ENCODE measurements at places on chromosomes 3 and 15.
A peak's percentile ranks its signal among the peaks of the same experiment; 100 is the strongest.

- no peak for DNase-seq
These were observed 62.9 kb downstream of the HMCES start for GRCh38 chr3:129341331-129342141.

DNA sequence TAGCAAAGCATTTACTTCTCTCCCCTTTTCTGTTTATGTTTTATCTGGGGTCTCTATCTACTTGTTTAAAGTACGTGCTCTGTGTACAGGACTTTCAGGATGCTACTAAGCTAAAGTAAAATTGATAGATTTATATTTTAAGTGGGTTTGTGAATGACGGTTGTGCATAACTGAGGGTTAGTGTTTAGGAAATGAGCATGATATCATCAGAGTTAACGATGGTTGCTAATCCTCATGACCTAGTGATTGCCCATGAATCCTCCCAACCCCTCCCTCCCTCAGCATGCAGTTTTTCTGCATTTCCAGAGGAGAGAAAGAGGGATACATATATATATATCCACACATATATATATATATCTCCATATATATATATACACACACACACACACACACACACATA, 957.2 kb downstream of the TUSC7 start:
- DNase-seq, result no peak

- DNase-seq, result no peak
These were observed 3.4 kb upstream of the LRRIQ4 start for GRCh38 chr3:169809230-169809795.

DNA sequence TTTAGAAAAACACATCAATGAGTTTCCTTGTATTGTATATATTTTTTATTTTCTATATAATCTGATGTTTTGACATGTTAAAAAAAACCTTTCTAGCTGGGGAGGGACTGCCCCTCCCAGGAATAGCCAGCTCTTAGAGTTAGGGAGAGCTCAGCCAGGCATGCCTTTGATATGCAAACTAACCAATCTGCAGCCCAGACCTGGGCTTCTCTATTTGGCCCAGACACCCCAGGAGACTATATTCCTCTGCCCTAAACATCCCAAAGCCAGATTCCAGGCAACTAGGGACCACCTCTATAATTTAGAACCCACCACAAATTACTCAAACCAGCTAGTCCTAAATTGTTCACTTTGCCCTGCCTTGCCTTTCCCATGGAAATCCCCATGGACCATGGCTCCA, 390.9 kb upstream of the ADAMTS9 start:
- DNase-seq, result peak; percentile 44

DNA sequence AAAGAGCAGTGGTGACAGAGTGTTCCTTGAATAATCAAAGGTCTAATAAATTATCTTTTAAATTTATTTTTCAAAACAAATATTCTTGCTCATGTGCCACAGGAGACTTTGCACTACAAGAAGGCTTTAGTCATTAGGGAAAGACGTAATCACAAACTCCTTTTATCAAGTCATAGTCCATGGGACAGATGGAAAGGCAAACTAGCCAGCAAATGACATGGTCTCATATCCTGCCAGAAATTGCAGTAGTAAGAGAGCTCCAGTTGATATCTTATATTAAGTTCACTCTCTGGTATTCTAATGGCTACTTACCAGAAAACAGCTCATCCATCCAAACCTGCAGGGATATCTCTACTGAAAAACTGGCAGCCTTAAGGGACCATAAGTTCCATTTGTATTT, 225.0 kb upstream of the TP63 start:
- DNase-seq, result no peak

DNA sequence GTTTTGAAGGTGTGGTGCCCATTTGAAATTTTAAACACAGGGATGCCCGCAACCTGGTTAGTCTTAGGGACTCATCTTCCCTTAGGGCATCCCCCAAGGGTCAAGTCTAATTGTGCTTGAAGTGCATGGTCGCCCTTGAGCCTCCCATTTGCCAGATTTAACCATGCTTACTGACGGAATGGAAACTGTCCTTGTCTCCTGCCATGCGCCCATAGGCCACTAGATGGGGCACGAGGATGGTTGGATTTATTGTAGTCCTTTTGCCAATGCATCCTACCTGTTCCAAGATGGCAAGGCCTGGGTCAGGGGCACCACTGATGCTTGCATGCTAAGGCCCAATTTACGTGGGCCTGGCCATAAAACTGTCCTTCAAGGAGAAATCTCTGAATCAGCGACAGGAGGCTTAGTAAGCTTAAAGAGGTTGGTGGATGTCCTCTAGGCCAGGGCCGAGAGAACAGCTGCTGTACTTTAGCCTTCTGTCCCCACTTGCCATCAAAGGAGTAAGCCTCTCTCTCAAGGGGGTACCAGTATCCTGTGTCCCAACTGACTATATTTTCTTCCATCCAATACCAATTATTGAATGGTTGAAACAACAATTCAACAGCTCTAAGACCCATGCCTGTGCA, 355.4 kb downstream of the OTOL1 start:
- peak; percentile 68 for DNase-seq

GRCh38 chr3:100402891-100403290, 1.6 kb downstream of the LNP1 start:
- no peak for DNase-seq

DNA sequence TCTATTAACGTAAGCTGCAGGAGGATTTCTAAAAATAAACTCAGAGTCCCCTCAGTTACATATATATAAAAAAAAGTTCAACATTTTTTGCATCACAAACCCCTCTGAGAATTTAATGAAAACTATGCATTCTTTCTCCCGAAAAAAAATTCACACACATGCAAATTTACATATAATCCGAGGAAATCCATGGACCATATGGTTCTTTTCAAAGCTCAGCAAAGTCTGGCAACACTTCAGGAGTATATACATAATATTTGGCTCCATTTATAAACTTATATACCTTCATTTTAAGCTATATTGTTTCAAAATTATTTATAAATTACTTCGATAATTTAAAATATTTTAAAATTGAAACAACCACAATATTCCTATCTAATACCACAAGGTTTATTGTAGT, 140.7 kb upstream of the PLXND1 start:
- DNase-seq, result no peak

DNA sequence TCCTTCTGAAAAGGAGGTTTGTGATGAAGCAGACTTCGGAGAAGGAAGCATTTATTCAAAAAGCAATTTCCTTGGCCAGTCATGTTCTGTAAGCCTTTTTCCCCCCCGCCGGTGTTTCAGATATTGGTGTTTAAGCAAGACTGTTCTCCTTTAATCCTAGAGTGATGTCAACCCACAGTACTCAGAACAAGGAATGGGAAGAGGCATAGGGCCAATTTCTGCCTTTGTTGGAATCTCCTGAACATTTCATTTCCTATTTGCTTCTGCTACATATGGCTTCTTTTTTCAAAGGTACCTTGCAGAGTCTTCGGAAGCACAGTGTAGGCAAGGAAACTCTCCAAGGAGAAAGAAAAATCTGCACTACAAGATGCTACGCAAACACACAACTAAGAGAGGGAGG, 713.1 kb upstream of the CFAP20DC start:
- DNase-seq, result no peak

DNA sequence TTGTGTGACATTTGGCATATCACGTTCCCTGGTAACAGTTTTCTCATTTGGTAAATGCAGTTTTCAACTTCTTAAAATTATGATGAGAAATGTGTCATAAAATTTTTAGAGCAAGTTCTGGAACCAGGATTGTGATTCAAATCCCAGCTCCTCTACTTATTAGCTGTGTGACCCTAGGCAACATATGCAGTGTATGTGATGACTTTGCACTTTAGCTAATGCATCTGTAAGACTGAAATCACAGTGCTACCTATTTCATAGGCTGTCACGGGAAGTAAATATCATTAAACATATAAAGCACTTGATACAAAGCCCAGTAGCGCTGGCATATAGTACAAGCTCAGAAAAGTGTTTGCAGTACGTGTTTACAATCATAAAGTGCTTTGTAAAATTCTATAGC, 419.4 kb downstream of the GRM7 start:
- no peak for DNase-seq

GRCh38 chr3:19932422-19932821, 1.6 kb downstream of the EFHB start:
- DNase-seq, result no peak

DNA sequence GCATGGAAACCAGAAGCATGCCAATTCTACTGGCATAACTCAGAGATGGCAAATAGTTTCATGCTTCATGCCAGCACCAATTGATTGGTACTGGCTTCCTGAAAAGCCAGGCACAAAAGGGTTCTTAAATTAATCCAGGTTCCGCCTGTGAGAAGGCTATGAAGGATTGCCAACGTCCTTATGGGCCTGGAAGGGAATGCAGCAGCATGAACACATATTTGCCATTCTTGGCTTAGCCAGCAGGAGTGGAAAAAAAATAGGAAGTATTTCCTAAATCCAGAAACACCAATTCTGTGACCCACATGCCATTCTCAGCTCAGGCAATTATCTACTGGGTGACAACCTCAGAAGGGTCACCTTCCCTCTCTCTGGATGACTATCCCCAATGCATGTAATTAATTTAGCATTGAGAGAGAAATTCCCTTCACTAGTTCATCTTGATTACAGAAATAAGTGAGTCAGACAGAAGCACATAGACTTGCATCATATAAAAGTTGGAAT, 36.0 kb downstream of the ADAMTS9 start:
- DNase-seq, result no peak

GRCh38 chr15:86690566-86690965, 610.9 kb downstream of the AGBL1 start:
- no peak for DNase-seq

DNA sequence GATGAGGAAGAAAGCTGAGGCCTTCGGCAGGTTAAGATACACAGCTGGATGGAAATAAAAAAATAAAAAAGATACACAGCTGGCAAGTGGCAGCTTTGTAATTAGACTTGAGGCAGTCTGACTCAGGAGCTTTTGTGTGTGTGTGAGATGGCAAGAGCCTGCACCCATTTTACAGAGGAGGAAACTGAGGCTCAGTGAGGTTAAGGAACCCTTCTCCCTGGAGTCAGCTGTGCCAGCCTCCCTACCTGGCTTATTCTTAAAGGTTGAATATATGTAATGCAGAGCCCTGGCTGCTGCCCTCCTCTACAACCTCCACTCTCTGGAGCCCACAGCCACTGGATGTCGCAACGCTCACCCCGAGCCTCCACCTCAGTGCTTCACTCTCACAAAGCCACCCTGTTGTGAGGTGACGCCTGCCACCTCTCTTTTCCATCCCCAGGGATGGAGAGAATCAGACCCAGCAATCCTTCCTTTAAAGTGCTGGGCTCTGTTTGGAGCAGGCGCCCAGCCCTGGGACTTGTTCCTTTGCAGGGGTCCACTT, 20.6 kb upstream of the FAM107A start:
- DNase-seq, result no peak

- no peak for DNase-seq
These were observed 230.7 kb downstream of the SHQ1 start for GRCh38 chr3:72617424-72618024.

DNA sequence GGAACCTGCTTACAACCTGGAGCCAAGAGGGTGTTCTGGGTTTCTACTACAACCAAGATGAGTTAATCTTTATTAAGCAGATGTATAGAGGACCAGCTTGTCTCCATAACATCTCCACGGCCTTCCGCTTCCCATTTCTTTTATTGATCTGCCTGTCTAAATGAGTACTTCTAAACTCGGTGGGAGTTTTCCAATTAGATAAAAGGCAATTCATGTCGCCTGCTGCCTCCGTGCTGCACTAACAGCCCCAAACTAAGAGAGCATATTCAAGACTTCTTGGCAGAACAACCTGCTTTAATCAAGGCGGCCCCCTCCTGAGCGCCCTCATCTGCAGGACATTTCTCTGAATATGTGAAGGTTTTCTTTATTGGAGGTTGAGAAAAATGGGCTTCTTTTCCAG, 270.1 kb downstream of the PDCD6IP start:
- no peak for DNase-seq

GRCh38 chr3:100868096-100868495, 125.1 kb downstream of the ABI3BP start:
- no peak for DNase-seq

DNA sequence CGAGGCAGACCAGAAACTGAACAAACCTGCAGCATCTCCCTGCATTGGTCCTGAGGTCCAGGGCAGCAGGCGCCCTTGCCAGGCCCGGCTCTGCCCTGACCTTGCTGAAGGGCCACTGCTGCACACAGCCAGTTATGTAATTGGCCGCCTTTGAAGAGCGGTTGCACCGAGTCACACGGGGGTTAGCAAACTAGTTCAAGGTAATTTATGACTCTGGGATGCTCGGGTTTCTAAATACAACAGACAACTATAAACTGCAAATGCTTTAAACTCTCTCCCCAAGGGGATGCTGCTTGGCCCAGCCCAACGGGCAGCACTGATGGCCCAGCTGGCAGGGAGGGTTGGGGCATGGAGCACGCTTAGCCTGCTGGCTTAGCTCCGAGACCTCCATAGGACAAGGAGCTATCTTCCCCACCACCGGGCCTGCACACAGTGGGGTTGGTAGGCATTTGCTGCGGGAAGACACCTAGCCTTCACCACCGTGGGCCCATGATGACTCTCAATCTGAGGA, 60.3 kb upstream of the IQSEC1 start:
- DNase-seq, result no peak

GRCh38 chr3:141508067-141508436, 21.2 kb downstream of the RASA2 start:
- no peak for DNase-seq

DNA sequence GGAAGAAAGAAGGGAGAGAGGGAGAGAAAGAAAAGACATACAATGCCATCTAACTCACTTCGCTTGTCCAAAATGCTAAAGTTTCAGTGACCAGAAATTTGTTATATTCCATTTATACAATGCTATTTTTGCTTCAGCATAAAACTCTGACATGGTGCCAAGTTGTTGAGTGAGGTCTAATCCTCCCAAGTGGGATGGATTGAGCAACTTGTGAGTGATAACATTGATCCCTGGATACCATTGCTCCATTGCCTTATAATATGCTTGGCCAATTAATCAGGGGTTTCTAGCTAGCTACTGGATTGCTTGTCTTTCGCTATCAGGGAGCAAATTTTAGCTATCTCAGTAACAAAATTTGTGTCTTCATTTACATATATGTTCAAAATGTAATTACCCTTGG, 615.6 kb upstream of the DPPA4 start:
- DNase-seq, result no peak

- DNase-seq, result peak; percentile 73
These were observed 440 bp downstream of the DCBLD2 start for GRCh38 chr3:98901119-98901391.

DNA sequence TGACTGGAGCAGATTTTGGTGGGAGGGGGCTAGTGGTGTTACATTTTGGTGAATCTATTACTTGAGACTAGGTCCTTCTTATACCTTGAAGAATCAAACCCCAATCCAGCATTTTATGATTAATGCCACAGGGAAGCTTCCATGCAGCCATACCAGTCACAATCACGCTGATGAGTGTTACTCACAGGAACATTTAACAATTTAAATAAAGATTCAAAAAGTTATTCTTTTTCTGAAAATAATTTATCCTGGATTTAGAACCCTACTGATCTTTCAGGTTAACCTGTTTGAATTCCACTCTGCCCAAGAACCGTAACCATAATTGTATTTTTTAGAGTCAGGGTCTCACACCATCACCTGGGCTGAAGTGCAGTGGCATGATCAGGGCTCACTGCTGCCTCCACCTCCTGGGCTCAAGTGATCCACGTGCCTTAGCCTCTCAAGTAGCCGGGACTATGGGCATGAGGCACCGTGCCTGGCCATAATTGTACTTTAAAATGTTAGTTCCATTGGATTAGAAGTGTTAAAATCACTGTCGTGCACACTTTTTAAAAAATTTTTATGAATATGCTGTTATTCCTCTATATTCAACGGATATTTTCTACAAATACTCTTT, 929 bp upstream of the MTMR10 start:
- DNase-seq, result no peak

GRCh38 chr15:67083135-67083762, 17.8 kb downstream of the SMAD3 start:
- no peak for DNase-seq
